ENCODE measurements at places on chromosomes 13 and 19.

GRCh38 chr19:41967054-41967783 lies 8.1 kb upstream of the RABAC1 start:
- no peak for DNase-seq

DNA sequence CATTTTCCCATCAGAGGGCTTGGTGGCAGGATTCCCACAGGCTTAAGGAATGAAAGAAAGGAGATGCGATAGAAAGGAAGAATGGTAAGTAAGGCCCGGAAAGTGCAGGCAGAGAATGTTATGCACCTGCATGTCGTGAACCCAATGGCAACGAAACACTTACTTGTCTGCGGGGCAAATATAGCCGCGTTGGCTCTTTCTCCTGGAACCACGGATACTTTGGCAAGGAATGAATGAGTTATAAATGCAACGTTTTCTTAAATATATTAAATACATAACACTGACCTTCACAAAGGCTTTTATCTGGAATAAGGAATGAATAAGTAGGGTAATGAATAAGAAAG lies 192.1 kb downstream of the KATNAL1 start:
- DNase-seq = no peak

- DNase-seq = no peak
These were observed 835.6 kb upstream of the MIR17HG start for GRCh38 chr13:90511903-90512302.

DNA sequence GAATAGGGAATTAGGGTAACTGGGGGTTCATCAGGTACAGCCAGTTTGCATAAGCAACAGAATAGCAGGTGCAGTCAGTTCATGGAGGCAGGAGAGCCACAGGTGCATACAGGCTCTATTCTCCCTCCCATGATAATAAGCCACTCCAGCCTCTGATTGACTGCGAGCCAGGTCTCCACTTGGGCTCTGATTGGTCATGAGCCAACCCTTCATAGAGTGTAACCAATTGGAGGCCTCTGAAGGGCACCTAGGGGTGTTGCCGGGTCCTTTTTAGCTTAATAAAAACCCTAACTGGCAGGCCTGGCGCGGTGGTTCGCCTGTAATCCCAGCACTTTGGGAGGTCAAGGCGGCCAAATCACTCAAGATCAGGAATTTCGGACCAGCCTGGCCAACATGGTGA lies 8.7 kb upstream of the CKM start:
- no peak for DNase-seq

DNA sequence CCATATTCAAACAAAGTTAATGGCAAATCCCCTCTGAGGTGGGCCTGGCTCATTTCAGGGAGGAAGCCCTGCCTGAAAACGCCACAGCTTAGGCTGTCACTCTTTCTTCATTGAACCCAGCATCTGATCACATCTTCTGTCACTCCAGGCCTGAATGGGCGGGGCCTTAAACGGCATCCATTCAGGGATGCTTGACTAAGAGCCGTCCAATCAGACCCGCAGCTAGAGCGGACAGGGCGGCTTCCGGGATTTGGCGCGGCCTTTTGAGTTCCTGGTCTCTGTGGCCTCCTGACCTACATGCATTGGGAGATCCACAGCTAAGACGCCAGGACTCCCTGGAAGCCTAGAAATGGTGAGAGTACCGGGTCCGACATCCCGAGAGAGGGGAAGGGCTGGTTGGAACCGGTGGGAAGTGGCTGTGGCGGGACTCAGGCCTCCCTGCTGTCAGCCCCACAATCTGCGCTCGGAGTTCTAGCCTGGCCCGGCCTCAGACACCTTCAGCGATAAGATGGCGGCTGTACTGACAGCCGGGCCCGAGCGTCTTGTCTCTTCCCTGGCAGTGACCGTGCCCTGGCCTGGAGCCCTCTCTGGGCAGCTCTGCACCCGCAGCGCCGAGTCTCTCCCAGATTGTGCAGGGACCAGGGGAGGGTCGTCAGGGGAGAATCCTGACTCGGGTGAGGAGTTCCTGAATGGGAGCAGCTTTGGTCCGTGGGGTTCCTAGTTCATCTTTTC lies at the start of gene ZNF723:
ZNF723 (plus strand) TSS at position 261 of the 732 bp plus-strand sequence; CDS start at position 350, 89 bp downstream.
- no peak for DNase-seq

- DNase-seq = no peak
These were observed 134.4 kb downstream of the DNAJC15 start for GRCh38 chr13:43157796-43158195.

- DNase-seq = no peak
These were observed 4.9 kb upstream of the SMIM17 start for GRCh38 chr19:56637976-56638555.

DNA sequence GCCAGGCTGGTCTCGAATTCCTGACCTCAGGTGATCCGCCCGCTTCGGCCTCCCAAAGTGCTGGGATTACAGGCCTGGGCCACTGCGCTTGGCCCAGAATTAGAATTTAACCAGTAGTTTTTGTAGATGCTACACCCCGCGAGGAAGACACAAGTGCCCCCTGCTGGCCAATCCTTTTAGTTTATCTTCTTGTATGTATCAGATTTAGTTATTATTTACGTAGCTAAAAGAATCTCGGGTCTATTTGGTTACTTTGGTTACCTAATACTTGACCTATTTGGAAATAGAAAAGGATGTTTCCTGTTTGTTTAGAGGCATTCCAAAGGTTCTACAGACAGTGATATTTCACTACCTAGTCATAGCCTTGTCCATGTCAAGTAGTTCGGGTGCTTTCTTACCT lies 22.0 kb downstream of the MUC16 start:
- no peak for DNase-seq

GRCh38 chr13:27919934-27920676 lies at the start of gene PDX1:
Gene PDX1 (plus strand): TSS chr13:27920000. CDS start chr13:27920139, 139 bp downstream.
- DNase-seq = no peak

DNA sequence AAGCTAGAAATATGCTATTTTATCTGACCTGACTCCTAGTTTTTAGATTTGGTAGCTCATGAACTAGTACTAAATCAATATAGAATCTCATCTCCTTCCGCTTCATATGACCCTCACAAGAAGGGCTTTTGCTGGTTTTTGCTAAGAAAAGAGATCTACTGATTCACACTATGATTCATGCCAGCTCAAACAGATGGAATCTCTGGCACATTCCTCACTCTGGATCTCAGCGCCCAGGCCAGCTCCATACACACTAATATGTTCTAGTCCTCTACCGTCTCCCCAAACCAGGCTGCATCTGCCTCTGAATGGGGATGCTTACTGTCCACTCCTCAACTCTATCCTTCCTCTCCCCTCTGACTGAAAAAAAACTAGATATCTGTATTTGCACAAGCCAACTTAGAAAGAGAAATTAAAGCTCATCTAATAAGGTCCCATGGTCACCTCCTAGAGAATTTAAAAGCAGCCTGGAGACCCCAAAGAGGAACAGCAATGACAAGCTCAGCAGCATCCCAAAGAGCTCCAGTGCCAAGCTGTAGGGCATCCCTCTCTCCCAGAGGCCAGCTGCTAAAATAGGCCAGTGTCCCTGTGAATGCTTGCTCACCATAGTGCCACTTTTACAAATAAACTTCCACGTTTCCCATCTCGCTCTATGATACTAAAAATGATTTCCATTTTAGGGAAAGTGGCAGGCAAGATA lies 74.9 kb downstream of the LHFPL6 start:
- DNase-seq = no peak

- no peak for DNase-seq
These were observed 9.0 kb downstream of the ABHD8 start for GRCh38 chr19:17294051-17294891.

DNA sequence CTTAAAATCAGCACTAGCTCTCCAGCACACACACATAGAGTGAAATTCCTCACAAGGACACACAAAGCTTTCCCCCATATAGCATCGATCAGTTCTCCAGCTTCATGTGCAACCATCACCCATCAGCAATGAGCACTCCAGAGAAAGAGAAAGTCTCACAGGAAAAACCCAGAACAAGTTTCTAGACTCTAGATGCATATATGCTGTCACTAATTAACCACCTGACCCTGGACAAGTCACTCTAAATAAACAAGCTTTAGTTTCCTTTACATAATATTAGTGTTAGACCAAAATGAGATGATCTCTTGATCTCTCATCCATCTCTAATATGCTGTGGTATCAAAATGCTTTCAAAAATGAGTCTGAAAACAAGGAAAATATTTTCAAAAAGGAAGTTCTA lies 81.2 kb downstream of the TBC1D4 start:
- DNase-seq = no peak

- DNase-seq = no peak
These were observed 539.9 kb downstream of the OLFM4 start for GRCh38 chr13:53568491-53568890.

GRCh38 chr19:7917267-7918061 lies 2.7 kb upstream of the SNAPC2 start:
- no peak for DNase-seq

- DNase-seq = no peak
These were observed 15.3 kb downstream of the ATP7B start for GRCh38 chr13:51995677-51996551.

DNA sequence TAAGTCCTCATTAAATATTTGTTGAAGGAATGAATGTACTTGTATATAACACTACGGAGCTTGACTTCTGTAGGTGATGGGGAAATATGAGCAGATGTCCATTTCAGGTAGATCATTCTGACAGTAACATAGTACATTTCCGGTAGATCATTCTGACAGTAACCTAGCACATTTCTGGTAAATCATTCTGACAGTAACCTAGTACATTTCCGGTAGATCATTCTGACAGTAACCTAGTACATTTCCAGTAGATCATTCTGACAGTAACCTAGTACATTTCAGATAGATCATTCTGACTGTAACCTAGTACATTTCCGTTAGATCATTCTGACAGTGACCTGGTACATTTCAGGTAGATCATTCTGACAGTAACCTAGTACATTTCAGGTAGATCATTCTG lies 2.5 kb downstream of the PHF11 start:
- no peak for DNase-seq

- DNase-seq = no peak
These were observed 64.3 kb downstream of the GADD45B start for GRCh38 chr19:2540251-2540645.

- DNase-seq = no peak
These were observed 19.1 kb upstream of the TEX101 start for GRCh38 chr19:43395561-43395960.

GRCh38 chr13:114007566-114007965 lies 33.7 kb upstream of the C13orf46 start:
- no peak for DNase-seq

- DNase-seq = no peak
These were observed 558 bp downstream of the MZT1 start for GRCh38 chr13:72726726-72727416.

- no peak for DNase-seq
These were observed 44.7 kb upstream of the TFDP1 start for GRCh38 chr13:113539822-113540221.

DNA sequence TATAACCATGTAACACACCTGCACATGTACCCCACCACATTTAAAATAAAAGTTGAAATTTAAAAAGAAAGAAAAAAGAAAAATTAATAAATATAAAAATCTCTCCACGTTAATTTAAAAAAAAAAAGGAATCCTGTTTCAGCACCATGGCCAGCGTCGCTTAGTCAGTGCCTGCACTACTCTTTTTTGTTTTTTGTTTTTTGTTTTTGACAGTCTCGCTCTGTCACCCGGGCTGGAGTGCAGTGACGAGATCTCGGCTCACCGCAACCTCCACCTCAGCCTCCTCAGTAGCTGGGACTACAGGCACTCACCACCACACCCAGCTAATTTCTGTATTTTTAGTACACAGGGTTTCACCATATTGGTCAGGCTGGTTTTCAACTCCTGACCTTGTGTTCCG lies 835.9 kb downstream of the UQCRFS1 start:
- DNase-seq = no peak

DNA sequence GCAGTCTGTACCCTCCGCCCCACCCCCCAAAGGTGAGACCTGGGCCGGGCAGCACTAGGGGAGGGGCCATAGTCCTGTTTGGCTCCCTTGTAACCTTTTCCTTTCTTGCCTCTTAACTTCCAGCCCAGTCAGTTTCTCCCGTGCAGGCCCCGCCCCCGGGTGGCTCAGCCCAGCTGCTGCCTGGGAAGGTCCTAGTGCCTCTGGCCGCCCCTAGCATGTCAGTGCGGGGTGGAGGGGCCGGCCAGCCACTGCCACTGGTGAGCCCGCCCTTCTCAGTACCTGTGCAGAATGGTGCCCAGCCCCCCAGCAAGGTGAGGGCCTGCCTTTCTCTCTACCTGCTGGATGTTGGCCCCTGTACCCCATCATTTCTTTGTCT lies 10.5 kb upstream of the PRR19 start:
- no peak for DNase-seq

- no peak for DNase-seq
These were observed 172.6 kb upstream of the ATXN8OS start for GRCh38 chr13:69935043-69935442.

DNA sequence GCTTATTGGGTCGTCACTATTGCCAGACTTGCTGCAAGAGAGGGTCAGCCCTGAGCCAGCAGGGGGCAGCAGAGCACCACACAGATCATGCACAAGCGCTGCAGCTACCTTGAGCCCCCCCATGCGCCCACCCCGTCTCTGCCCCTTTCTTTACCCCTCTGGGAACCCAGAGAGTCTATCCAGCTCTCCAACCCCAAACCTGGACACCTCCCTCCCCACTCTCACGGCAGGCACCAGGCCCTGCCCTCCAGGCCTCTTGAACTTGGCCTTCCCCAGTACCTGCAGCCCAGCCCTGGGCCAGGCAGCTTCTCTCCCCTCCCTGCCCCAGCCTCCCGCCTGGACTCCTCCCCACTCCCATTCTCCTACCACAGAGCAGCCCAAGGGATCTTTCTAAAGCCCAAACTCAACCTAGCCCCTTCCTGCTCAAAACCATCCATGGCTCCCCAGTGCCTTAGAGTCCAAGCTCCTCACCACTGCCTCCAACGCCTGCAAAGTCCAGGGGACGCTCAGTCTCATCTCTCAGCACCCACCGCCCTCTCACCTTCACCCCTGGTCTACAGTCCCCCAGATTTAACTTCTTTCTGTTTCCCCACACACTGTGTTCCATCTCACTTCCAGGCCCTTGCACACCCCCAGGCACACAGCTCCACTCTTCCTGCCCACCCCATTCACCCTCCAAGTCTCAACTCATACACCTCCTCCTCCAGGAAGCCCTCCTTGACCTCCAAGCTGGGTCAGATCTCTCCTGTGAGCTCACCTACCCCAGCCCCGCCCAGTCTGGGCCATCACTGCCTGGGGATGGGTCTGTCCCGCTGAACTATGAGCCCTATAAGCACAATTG lies 9.4 kb upstream of the CEACAM16 start:
- DNase-seq = no peak

DNA sequence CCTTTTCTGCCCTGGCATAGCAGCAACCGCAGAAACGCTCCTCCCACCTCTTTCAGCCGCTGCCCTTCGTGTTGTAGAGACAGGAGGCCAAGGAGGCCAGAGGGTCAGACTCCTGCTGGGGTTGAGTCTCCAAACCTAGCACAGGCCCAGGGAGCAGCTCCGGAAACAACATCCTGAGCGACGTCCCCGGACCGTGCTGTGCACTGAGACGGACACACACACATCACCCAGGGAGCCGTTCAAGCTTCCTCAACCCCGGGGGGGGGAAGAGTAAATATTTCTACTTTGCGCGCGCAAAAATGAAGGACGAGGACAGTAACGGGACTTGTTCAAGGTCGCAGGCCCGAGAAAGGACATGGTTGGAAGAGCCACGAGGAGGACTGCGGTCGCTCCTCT lies 657 bp downstream of the ZNF550 start:
- DNase-seq = no peak
